KG1 (cell line): ENCODE measurements at places on chromosomes 3 and 15.

- no peak for DNase-seq
These were observed 47.5 kb downstream of the ARMC8 start for GRCh38 chr3:138234401-138235179.

- DNase-seq, result peak; percentile 63
These were observed 206.7 kb upstream of the TBC1D5 start for GRCh38 chr3:17949101-17949500.

- DNase-seq, result no peak
These were observed 39.8 kb downstream of the CCDC12 start for GRCh38 chr3:46936733-46937250.

GRCh38 chr3:114608293-114608692, 314.5 kb downstream of the TIGIT start:
- no peak for DNase-seq

GRCh38 chr3:127525373-127525772, 65.2 kb downstream of the TPRA1 start:
- DNase-seq, result no peak

- peak; percentile 18 for DNase-seq
These were observed 33.9 kb downstream of the PFN2 start for GRCh38 chr3:149936812-149937230.

DNA sequence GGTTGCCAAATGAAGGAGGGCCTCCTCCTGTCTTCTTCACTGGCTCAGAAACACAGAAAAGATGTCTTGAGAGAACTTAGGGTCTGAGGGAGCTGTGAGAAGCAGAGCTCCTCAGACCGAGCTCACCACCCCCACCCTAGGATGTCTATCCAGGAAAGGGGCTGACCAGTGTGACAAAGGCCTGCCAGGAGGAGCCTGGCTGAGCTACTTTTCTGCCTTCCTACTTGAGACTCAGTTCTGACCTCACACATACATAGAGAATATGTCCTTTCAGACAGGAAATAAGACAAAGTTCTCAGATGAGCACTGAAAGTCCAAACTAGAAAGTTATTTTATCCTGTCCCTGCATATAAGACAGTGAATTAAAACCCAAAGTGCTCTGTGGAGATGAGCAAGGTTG, 54.5 kb downstream of the KIF9 start:
- no peak for DNase-seq

GRCh38 chr3:151362751-151363174, 21.8 kb downstream of the P2RY12 start:
- no peak for DNase-seq

GRCh38 chr3:129560269-129560787, 17.4 kb downstream of the H1-8 start:
- DNase-seq, result no peak

- DNase-seq, result no peak
These were observed 10.0 kb upstream of the CRTC3 start for GRCh38 chr15:90519688-90520087.

DNA sequence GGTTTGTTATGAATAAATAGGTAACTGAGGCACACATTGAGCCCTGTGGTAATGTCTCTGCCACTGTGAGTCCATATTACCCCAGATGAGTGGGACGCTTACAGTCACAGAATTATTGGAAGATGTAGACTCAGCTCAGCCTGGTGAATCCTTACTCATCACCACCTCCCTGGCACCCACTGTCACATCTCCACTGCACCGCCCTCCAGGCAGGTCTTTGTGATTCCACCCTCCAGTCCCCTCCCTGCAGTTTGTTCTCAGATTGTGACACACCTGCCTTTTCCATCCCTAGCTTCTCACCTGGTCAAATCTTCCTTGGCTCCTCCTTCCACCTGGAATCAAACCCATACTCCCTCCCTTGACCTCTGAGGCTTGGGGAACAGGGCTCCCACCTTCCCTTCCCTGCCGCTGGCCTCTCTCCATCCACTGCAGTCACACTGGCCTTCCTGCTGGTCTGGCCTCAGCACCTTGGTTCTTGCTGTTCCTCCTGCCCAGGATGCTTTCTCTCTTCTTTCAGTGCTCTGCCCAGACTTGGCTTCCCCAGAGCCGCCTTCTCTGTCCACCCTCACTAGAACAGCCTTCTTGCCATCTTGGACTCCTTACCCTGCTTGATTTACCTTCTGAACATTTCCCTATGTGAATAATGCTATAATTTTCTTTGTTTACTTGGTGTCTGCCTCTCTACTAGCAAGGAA, 9.4 kb downstream of the SLC6A20 start:
- no peak for DNase-seq

- no peak for DNase-seq
These were observed 749.8 kb downstream of the NAALADL2 start for GRCh38 chr3:175608911-175609310.

GRCh38 chr15:86231864-86232721, 152.4 kb downstream of the AGBL1 start:
- DNase-seq, result no peak

GRCh38 chr15:96849271-96849900, 518.9 kb downstream of the NR2F2 start:
- DNase-seq, result no peak

GRCh38 chr15:31481142-31481541, 154.5 kb downstream of the KLF13 start:
- no peak for DNase-seq

GRCh38 chr15:61130950-61131942, 97.9 kb downstream of the RORA start:
- no peak for DNase-seq

- no peak for DNase-seq
These were observed 455 bp upstream of the SNAP23 start for GRCh38 chr15:42494998-42495360.

DNA sequence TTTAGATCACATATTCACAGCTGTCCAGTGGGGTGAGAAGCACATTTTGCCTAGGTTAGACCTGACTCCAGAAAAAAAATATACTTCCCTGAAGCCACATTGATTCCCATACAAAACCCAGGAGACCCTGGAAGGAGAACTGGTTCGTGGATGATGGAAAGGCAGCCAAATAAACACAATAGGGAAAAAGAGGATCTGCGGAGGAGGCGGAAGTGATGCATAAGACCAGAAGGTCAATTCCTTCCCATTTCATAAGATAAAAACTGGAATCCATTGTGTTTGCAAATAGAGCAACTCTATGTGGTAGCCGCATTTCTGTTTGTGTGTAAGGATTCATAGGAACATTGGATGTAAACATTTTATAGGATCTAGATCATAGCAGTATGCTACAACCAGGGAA, 781.9 kb upstream of the GRM7 start:
- DNase-seq, result no peak

DNA sequence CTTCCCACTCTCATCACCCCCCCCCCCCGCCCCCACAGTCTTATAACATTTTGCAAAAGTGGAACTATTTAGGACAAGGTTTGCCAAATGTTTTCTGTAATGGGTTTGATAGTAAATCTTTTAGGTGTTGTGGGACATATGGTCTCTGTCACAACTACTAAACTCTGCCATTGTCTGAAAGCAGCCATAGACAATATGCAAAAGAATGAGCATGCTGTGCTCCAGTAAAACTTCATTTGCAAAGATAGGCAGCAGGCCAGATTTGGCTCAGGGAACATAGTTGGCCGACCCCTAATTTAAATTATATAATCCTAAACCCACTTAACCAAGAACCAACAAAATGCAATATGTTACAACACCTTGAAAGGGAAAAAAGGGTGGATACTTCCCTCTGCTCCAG, 46.4 kb downstream of the TIPARP start:
- no peak for DNase-seq

DNA sequence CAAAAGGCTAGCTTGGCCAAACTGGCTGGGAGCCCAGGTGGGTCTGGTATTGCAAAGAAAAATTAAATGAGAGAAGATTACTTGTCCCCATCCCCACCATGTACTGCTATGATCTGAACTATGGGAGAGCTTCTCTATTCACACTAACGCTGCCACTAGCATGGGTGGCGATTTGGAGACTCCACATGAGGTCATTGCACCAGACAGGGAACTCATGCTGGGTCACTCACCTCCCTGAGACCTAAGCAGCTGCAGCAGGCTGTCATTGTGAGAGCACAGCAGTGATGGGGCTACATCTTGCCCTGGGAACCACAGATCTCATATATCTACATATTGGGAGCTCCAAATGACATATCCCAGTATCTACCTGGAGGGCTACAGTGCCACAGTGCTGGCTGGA, 36.3 kb upstream of the NECTIN3 start:
- no peak for DNase-seq

- DNase-seq, result no peak
These were observed 63.9 kb downstream of the XXYLT1 start for GRCh38 chr3:195207056-195207455.

DNA sequence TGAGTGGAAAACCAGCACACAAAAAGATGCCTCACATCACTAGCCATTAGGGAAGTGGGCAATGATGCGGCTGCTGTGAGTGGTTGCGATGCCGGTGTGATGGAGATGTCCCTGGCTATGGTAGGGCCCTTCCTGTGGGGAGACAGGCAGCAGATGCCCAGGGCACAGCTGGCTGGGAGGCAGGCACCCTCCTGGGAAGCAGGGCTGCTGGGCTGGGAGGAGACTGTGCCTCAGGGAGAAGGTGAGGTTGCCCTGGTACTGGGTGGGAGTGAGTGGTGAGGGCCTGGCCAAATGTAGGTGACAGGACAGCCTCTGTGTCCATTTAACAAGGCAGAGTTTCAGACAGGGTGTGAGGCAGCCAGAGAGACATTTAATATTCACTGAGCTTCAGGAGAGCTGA, 335.6 kb downstream of the OCA2 start:
- no peak for DNase-seq

DNA sequence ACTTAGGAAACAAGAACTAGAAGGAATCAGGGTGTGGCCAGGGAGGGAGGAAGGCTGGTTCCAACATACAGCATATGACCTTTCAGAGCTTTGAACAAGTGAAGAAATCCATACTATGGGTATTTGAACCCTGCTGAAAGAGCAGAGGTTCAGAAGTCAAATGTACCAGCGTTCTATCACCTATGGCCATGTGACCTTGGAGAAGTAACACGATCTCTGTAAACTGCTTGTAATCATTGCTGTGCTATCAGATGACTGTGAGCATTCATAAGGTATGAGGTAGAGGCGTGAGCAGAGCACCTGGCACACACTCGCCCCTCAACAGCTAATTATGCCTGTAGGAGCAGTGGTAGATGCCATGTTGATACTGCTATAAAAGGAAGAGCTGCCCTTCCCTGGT, 55.2 kb downstream of the KLHL6 start:
- DNase-seq, result no peak

DNA sequence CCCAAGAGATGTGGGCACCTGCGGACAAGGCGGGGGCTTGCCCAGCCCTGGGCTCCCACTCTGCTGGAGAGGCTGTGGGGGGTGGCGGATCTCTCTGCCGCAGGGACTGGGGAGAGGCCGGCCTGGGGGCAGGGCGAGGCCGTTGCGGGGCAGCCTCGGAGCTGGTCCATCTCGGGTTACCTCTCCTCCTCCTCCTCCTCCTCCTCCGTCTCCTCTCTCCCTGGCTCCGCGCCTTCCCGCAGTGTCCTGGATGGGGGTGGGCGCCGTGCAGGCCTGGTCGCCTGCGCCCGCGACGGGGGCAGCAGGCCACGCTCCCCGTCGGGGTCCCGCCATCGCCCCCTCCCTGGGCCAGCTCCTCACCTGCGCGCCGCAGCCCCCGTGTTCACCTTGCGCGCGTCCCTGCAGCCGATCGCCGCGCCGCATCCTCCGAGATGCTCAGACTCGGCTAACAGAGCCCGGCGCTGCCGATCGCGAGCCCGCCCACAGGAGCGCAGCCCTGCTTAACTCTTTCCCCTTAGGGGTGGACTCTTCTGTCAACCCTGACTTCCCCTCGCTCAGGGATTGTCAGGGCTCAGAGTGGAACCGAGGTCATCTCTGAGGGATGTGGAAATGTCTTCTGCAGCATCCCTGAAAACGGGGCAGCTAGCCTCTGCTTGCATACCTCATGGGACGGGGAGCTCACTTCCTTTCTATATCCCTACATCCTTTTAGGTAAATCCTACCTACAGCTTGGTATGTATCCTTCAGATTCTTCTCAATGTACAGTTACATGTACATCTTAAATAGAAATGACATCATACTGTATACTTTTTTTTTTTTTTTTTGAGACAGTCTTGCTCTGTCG, at the start of gene PRRT3:
Gene PRRT3, minus strand, starts transcription at position 447 of the 844 bp plus-strand sequence. CDS start 2,293 bp downstream, outside the sequence.
- DNase-seq, result no peak

- DNase-seq, result no peak
These were observed 275.9 kb downstream of the DOCK3 start for GRCh38 chr3:50950591-50950990.

DNA sequence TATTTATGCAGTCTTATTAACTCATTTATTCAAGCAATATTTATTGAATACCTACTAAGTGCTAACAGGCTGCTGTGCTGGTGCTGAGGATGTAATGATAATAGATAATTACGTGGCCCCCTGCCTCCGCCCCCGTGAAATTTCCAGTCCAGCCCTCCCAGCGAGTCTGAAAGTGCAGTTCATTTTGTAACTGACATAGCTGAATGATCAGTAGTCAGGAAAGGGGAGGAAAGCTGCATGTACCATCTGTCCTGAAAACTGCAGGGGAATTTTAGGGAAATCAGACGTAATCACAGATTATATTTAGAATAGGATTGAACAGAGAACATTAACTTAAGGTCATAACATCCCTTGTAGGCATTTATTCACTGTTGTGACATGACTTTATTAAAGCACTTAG, 736.8 kb downstream of the MCTP2 start:
- no peak for DNase-seq

GRCh38 chr3:73086071-73086494, 24.6 kb downstream of the EBLN2 start:
- DNase-seq, result no peak

GRCh38 chr15:48285329-48286214, 45.7 kb upstream of the DUT start:
- peak; percentile 75 for DNase-seq
